ENCODE measurements at places on chromosomes 2 and 18.

DNA sequence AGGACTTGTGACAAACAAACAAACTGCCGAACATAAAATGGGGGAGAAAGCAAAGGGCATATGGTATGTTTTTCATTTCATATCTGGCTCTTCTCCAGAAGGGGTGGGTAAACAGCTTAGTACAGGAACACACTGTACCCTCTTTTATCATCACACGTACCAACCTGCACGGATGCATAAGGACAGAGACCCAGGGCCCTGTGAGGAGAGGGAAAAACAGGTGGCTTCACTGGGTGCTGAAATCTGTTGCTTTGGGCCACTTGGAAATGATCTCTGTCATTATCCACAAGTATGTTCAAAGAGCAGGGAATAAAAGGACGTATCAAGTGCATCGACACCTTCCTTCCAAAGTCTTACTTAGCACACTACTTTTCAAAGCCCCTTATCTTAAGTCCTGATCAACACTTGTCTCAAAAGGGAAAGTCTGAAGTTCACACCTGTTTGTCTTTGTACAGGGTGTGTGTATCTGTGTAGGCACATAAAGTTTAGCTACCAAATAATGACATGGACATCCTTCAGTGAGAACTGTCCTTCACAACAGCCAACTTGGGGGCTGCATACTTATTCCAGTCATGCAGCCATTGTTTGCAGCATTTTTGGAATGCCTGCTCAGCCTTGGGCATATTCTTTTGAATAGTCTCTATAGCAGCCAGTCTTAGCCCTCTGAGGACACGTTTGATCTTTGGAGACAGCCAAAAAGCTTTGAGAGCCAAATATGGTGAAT is 60.6 kb downstream of the IRS1 start:
- no peak for DNase-seq

- DNase-seq = no peak
Observed at GRCh38 chr2:45849491-45850283, 198.2 kb downstream of the PRKCE start.

- no peak for DNase-seq
Observed at GRCh38 chr18:56853961-56854360, 202.8 kb downstream of the WDR7 start.

DNA sequence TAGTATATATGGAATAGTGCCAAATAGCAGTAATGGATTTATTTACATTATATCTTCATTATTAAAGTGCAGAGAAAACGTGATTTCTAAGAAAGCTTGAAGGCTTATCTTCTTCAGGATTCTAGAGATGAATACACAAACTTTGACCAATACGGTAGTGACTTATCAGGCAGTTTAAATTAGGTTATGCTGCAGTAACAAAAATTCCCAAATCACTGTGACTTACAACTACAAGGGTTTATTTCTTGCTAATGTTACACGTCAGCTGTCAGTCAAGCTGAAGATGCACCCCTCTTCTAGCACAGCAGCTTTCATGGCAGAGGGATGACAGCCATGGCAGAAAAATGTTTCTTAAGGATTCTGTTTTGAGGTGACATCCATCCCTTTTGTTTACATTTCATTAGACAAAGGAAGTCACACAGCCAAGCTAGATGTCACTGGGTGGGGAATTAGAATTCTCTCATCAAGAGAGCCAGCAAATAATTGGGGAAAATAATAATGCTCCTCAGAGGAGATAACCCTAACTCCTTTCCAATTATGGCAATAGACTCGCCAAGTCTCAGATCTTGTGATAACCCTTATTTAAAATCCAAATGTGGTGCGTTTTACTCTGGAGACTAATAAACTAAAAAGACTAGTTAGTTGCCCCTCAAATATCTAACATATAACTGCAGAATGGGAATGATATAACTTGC is 268.3 kb upstream of the CYP26B1 start:
- no peak for DNase-seq

GRCh38 chr2:180523621-180524340 is 456.6 kb upstream of the UBE2E3 start:
- DNase-seq = peak; percentile 50

DNA sequence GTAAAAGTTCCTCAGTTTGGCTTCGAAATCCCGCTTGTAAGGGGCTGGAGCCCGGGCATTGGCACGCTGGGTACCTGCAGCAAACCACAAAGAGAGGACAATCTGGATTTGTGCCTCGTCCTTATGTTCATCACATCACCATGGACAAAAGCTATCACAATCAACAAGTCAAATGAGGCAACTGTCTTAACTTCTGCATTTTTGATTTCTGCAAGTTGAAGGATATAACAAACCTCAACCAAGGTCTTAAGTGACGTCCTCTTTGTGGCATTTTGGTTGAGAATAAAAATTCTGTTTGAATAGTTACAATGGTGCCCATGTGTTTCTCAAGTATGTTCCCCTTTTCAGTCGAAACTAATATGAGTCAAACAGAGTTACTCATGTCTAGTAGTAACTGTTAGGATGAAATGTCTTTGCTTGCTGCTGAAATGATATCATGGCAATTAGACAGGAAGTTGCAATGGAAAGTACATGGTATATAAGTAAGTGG is 70.8 kb upstream of the STK17B start:
- no peak for DNase-seq

Data from pulmonary artery endothelial cell (primary cell).